Central memory CD4-positive, alpha-beta T cell (primary cell): ENCODE measurements at places on chromosomes 7 and 10.

- no peak for DNase-seq
Measured at GRCh38 chr7:901388-902154, 25.2 kb downstream of the GET4 start.

- no peak for DNase-seq
Measured at GRCh38 chr10:48690791-48691660, 6.4 kb downstream of the WDFY4 start.

GRCh38 chr7:144437370-144438191 lies 34.1 kb upstream of the NOBOX start:
- peak; percentile 12 for DNase-seq

DNA sequence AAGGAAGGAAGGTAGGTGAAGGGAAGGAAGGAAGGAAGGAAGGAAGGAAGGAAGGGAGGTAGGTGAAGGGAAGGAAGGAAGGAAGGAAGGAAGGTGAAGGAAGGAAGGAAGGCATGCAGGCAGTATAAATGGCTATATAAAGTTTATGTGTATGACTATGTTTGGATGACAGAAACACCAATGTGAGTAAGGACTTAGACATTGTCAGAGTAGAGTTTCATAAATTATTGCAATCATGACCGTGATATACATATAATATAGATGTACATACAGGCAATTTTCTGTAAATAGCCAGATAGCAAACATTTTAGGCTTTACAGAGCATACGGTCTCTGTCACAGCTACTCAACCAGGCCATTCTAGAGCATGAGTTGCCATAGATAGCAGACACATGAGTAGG lies 133.8 kb upstream of the AKR1E2 start:
- DNase-seq = no peak

GRCh38 chr7:44321796-44322195 lies 3.6 kb downstream of the CAMK2B start:
- DNase-seq = no peak

- no peak for DNase-seq
Measured at GRCh38 chr7:103894656-103895596, 94.5 kb downstream of the RELN start.

GRCh38 chr10:90413196-90413595 lies 444.6 kb downstream of the HTR7 start:
- DNase-seq = no peak

- DNase-seq = no peak
Measured at GRCh38 chr10:13956826-13957225, 370.1 kb downstream of the PRPF18 start.

- no peak for DNase-seq
Measured at GRCh38 chr10:96073722-96074121, 30.3 kb downstream of the CCNJ start.

DNA sequence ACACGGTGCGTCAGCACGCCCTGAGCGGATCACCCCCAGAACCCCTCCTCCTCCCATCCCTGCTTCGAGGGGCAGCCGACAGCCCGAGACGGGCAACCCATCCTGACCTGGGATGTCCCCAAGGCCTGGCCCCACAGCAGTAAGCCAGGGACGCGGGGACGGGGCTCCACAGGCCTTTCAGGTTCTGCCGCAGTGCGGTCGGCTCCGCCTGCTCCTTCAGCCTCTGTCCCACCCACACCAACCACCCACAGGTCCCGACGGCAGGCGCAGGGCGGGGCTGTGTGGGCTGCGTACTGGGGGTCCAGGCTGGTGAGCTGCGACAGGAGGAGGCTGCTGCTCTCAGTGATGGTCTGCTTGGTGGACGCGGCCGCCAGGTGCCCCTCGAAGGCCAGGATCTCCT lies 16.7 kb downstream of the INTS1 start:
- DNase-seq = no peak

DNA sequence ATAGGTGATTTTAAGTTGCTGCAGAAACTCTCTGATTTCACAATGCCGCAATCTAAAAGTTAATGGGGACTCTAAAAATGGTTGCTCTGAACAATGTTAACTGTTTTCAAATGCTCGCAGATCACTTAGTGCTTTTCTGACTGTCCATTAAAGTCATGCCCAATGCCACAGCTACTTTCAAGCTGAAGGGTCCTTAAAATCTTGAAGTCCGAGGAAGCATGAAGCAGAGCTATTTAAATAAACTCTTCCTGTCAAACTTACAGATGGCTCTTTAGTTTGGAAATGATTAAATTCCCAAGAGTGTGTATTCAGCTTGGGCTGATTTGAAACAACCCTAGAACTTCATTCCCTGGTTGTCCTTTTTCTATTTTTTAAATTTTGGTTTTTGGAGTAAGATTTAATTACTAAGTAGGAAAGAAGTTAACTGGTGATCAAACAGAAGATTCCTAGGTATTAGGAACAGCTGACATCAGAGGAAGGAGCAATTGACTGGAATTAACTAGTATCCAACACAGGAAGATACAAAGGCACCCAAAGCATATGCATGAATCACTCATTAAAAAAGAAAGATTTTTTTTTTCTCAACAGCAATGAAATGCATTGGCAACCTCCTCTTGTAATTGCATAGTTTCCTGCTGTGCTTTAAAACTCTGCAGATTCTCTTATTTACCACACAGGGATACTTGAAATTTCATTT lies 105.1 kb downstream of the NRP1 start:
- no peak for DNase-seq

DNA sequence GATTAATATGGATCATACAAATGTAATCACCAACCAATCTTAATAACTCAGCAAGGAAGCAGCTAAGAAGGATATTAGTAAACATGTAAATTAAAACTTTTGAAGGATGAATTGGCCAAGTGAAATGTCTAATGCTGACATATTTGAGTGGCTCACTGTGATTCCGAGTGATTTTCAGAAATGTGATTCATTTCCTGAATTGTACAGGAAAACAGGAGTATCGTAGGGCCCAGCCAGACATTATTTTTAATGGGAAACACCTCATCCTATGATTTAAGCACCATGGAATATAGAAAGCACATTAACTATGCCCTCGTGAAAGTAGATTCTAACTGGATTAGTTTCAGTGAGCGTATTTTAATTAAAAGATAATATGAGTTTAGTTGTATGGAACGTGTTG lies 82.3 kb downstream of the LHFPL3 start:
- no peak for DNase-seq

- DNase-seq = no peak
Measured at GRCh38 chr7:27409776-27410175, 167.2 kb downstream of the EVX1 start.

GRCh38 chr10:8617792-8618191 lies 563.3 kb downstream of the GATA3 start:
- DNase-seq = no peak

DNA sequence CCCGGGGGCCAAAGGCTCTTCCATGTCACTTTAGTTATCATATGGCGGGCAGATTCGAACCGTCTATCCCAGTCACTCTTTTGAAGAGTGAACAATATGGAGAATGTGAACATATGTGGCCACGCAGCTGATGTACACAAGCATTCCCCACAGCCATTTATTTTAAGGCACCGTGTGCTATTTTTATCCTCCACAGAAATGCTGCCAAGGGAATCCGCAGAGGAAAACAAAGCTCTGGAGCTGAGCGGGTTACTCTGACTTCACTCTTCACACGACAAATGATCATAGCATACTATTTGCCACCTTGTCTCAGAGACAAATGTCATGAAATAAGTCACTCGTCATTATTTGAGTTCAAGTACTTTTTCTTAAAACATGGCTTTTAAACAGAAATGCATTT lies 100.3 kb downstream of the CTBP2 start:
- no peak for DNase-seq

GRCh38 chr10:122308417-122309141 lies 37.5 kb downstream of the BTBD16 start:
- no peak for DNase-seq

DNA sequence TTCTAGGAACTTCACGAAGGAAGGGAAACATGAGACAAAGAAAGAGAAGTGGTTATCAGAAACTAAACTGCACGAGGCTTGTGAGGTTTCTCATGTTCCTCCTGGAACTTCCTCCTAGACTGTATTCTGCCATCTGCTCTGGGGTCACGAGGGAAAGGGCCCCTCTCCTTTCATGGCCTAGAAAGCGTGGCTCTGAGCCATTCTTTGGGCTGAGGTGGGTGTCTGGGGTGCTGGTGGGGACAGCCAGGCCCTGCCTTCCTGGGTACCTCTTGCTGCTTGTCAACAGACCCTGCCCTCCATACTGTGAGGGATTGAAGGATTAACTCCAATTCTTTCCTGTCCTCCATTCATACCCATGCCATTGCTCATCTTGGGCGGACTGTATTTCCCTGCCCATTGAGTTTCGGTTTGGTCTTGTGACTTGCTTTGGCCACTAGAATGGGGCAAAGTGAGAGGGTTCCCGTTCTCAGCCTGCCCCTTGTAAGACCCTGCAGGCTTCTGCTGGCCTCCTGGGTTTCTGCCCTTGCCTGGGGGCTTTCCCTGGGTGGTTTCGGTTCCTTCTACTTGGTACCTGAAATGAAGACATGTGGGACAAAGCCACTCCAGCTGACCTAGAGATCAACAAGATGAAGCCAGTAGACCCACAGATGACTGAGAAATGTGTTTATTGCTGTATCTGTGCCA lies 14.9 kb upstream of the GIMAP8 start:
- no peak for DNase-seq

- DNase-seq = no peak
Measured at GRCh38 chr7:134320201-134320600, 3.5 kb upstream of the SLC35B4 start.

GRCh38 chr10:113041324-113041723 lies 91.3 kb downstream of the TCF7L2 start:
- DNase-seq = no peak
